ENCODE measurements at places on chromosomes 16 and 17.

DNA sequence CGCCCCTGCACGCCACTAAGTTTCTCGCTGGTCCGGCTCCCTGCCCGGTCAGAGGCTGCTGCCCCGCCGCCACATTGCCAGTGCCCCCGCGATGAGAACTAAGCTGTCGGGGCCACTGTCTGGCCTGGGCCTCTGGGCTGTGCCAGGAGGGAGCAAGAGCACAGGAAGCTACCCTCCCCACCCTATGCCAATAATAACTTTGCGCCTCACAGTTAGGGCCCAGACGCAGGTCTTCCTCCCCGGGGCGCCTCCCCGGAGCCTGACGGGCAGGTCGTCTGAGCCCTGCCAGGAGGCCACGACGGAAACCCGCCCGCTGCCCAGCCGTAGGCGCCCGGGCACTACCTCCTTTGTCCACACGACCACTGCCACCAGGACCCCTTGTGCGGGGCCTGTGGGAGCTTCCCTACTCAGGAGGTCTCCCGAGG lies 1.5 kb downstream of the ZFPM1 start:
- ATAC-seq = no peak

DNA sequence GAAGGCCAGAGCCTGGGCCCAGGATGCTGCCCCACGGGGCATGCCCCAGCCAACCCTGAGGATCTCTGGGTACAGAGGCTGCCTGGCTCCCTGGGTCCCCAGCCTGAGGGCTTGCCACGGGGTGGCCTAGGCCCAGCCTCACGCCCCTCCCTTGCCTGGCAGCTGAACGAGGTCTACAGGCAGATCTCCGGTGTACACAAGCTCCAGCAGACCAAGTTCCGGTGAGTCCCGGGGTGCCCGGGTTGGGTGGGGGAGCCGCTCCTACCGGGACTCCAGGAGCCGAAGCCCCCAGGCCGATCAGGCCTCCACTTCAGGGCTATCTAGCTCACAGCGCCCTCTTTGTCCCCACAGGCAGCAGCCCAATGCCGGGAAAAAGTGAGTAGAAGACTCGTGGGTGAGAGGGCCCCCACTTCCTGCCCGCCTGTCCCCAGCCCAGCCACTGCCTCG lies 19.4 kb downstream of the ITGB4 start:
- ATAC-seq = no peak

DNA sequence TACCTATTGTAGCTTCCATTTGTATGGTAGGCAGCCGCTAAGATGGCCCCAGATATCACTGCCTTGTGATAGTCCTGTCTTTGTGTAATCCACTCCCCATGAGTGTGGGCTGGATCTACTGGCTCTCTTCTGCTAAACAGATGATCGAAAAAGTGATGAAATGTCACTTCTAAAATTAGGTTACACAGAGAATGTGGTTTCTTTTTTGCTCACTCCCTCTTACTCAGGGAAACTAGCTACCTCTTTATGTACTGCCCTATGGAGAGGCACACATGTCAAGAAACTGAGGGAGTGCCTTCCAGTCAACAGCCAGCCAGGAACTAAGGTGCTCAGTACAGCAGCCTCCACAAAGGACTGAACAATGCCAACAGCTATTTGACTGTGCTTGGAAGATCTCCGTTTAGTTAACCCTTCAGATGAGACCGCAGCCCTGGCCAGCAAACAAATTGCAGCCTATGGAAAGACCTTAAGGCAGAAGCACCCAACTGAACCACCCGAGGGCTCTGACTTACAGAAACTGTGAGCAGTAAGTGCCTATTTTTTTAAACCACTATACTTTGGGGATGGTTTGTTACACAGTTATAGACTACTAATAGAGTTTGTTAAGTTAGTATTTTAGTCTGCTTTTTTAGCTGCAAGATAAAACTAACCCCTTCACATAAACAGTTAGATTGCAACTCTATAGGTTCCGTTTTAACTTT lies 113.2 kb upstream of the MAF start:
- ATAC-seq = no peak

DNA sequence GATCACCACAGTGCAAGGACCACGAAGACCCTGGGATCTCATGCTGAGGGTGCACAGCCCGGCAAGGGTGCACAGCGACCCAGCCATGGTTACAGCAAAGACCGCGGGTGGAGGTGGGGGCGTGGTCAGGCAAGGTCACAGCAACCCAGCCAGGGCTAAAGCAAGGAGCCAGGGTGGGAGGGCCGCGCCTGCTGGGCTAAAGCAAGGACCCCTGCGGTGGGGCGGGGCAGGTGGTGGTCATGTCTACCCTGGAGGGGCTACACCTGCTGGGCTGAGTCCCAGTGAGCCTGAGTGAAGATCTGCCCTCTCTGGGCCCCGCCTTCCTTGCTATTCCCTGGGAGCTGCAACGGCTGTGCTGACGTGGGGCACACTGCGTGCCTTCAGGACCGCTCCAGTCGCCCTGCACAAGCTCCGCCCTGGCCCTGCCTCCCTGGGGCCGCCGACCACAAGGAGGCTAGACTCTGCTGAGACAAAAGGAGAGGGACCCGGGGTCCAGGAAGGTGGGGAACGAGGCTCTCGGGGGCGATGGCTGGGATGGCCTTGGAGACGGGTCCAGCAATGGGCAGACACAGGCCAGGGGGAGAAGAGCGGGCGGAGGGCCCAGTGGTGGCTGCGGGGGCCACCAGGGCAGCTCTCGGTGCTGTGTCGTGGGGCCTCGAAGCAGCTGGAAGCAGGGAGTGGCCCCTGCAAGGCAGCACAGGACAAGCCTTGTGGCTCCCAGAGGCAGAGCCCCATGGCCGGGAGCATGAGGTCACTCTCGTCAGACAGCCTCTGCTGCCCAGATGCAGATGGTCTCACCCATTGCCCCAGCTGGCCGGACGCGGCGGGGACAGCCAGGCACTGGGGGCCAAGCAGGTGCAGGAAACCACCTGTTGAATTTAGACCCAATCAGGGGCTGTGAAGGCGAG lies 52.8 kb downstream of the CBFA2T3 start:
- ATAC-seq = no peak

GRCh38 chr17:50096092-50096491 lies 941 bp downstream of the PDK2 start:
- ATAC-seq = no peak

DNA sequence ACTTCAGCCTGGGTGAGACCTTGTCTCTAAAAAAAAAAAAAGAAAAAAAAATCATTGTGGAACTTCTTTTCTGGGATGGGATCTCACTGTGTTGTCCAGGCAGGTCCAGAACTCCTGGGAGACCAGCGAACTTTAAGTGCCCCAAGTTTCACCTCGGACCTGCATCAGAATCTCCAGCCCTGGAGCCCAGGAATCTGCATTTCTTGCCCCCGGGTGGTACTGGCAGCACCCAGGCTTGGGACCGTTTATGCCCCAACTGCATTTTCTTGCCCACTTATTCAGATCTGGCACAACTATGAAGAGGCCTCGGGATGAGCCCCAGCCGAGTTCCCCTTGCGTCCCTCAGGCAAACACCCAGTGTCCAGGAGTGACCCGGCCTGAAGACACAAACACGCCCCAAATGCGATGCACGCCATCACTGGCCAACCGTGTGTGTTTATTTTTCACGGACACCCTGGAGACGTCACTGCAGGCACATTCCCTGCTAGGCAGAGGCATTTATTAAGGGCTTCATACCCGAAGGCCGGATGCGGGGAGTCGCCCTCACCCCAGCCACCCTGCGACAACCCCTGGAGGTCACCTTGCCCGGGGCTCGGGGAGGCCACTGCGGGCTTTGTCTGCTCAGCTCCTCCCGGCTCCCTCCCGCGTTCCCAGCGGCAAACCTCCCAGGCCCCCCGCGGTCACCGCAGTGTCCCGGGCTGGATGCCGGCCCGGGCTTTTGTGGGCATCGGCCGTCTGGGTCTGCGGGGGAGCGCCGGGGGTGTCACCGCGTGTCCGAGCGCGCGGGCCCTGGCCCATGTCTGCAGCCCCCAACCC lies 684 bp upstream of the SPIRE2 start:
- ATAC-seq = peak; percentile 55

GRCh38 chr17:34195987-34196386 lies 59.1 kb upstream of the CCL2 start:
- no peak for ATAC-seq

DNA sequence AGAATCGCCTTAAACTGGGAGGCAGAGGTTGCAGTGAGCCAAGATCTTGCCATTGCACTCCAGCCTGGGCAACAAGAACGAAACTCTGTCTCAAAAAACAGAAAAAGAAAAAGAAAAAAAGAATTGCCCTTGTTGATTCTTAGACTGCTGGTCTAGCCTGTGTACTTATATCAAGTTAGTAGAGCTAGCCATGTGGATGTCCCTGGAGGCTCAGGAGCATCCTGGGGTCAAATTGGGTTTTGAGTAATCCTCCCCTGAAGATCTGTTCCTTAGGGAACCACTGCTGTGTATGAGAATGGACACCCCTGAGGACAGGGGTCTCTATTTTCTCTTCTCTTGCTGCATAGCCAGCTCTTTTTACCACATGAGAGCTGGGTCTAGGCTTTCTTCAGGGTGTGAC lies 21.5 kb downstream of the SLC7A6OS start:
- no peak for ATAC-seq

DNA sequence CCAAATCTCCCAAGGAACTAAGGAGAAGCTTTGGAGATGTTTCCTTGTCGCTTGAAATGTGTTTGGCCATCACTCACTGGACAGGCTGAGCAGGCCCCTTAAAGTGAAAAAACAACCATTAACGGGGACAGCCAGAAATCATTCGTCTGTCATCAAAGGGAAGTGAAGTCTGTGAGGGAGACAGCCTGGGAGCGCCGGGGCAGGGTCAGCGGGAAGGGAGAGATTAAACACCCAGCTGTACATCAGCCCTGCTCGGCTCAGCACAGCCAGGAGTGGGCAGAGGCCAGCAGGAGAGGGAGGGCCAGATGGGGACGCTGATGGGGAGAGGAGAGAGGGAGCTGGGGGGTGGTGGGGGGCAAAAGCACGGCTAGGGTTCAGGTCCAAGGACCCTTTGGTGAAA lies 105.1 kb downstream of the SDK2 start:
- no peak for ATAC-seq

Data from motor neuron (in vitro differentiated cells).